Omental fat pad (tissue), 4 donors: ENCODE measurements at places on chromosomes 13 and 19.

GRCh38 chr13:21016487-21016886 lies 44.9 kb downstream of the LATS2 start:
- DNase-seq, result no peak

DNA sequence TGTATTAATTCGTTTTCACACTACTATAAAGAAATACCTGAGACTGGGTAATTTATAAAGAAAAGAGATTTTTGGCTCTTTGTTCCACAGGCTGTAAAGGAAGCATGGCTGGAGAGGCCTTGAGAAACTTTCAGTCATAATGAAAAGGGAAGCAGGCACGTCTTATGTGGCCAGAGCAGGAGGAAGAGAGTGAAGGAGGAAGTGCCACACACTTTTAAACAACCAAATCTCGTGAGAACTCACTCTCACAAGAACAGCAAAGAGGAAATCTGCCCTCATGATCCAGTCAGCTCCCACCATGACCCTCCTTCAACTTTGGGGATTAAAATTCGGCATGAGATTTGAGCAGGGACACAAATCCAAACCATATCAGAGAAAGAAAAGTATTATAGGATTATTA lies 1255.9 kb upstream of the MIR17HG start:
- DNase-seq, result no peak

DNA sequence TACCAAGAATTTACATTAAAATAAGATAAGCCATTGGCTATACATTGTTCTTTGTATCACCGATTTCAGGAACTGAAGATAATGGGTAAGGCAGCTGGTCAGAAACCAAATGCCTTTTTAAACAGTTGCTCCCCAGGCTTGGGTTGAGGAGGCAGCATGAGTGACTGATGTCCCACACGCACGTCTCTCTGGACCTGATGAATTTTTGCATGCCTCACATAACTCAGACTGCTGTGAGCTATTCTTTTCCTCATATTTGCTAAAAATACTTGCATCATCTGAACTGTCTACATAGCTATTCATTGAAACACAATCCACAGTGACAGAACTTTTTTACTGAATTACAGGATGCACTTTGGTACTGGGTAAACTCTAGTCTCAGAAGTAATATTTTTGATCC lies 123.6 kb upstream of the MAB21L1 start:
- DNase-seq, result no peak

GRCh38 chr13:51733374-51734298 lies 70.3 kb downstream of the DHRS12 start:
- DNase-seq, result no peak

- no peak for DNase-seq
These were observed 7.7 kb downstream of the YIPF2 start for GRCh38 chr19:10920781-10921180.

DNA sequence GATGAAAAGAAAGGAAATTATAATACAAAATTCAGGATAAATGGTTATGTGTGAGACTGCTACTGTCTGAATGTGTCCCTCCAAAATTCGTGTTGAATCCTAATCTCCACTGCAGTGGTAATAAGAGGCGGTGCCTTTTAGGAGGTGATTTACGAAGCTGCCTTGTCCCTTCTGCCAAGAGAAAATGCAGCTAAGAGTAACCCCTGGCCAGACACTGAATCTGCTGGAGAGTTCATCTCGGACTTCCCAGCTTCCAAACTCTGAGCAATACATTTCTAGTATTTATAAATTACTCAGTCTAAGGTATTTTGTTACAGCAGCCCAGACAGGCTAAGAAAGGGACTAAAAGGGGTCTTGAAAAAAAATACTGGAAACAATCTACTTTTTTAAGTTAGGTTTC lies 152.6 kb downstream of the KLF12 start:
- no peak for DNase-seq

- no peak for DNase-seq
These were observed 683.8 kb upstream of the ATXN8OS start for GRCh38 chr13:69423844-69424243.

DNA sequence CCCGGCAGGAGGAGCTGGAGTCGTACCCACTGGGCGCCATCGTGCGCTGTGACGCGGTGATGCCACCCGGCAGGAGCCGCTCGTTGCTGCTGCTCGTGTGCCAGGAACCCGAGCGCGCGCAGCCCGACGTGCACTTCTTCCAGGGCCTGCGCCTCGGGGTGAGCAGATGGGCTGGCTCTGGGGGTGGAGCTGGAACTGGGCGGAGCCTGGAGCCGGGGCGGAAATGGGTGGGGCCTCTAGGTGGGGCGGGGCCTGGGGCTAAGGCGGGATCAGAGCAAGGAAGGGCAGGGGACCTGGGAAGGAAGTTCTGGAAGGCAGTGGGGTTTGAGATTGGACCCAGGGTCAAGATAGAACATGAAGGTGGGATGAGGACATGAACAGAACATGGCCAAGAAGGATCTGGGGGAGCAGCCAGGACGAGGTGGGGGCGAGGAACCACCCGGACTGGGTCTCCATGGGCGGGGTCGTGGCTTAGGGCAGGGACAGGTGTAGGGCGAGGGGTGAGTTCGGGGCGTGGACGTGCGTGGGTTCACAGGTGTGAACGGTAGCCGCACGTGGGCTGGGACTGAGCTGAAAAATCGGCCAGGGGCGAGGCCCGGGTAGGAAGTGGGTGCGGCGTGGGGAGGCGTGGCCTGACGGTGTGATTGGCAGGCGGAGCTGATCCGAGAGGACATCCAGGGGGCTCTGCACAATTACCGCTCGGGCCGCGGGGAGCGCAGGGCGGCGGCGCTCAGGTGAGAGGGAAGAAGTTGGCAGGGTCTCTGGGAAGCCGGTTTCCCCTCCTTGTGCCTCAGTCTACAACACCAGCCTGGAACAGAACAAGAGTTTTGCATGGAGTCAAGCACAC lies 4.7 kb downstream of the EPS8L1 start:
- DNase-seq, result no peak

- DNase-seq, result no peak
These were observed 8.9 kb upstream of the CRTC1 start for GRCh38 chr19:18674616-18675015.

- DNase-seq, result no peak
These were observed 5.3 kb downstream of the CARS2 start for GRCh38 chr13:110700641-110701040.

DNA sequence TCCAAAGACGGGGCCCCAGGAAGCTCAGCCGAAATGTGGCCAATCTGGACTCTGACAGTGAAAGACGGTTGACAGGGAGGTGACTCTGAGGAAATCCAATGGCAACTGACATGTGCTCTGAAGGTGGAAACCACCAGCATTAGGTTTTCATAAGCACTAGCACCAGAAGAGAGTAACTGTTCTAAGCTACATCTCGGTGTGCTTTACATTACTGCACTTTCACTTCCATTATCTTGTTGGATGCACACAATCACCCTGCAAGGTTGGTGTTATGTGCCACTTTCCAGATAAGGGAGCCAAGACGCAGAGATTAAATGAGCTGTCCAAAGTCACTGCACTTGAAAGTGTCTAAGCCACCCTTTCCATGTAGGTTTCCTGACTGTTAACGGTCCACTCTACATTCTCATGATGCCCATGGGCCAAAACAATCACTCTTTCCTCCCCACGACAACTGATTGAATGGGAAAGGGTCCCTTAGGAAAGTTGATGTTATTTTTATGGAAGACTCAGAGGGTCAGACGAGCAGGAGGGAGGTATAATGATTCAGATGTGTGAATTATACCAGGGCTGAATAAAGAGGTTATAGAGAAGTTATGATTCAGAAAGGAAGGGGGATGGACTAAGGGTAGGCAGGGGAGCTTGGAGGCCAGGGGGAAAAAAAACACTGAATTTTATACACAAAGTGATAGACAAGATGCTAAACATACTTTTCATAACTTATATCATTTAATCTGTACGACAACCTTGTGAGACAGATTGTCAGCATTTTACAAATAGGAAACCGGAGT lies 52.8 kb downstream of the RUBCNL start:
- DNase-seq, result no peak
